ENCODE measurements at places on chromosomes 4 and X.

GRCh38 chrX:28576117-28576516 is 11.1 kb upstream of the IL1RAPL1 start:
- no peak for DNase-seq

DNA sequence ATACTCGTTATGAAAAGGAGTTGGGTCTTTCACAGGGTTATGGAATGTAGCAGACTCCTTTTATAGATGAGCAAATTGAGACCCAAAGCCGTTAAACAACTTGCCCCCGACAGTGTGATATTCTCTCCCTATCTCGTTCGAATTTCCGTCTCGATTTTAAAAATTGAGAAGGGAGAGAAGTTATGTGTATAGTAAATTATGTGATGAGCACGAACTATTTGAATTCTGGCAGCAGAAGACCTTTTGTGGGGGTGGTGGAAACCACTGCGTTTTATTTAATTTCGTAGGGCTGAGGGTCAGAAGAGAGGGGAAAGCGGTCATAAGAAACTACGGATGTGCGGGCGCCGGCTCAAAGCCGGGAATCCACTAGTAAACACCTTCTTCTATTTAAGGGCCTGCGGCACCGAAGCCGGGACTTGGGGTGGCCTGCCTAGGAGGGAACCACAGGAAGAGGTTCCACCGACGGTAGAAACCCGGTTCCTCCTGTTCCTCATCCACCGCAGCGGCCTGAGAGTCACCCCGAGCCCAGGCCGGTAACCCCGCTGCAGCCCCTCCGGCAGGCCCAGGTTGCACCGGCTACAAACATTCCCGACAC is 1.5 kb upstream of the DDX3X start:
- peak; percentile 44 for DNase-seq

- DNase-seq: no peak
Measured at GRCh38 chr4:70877556-70877955, 24.6 kb upstream of the MOB1B start.

DNA sequence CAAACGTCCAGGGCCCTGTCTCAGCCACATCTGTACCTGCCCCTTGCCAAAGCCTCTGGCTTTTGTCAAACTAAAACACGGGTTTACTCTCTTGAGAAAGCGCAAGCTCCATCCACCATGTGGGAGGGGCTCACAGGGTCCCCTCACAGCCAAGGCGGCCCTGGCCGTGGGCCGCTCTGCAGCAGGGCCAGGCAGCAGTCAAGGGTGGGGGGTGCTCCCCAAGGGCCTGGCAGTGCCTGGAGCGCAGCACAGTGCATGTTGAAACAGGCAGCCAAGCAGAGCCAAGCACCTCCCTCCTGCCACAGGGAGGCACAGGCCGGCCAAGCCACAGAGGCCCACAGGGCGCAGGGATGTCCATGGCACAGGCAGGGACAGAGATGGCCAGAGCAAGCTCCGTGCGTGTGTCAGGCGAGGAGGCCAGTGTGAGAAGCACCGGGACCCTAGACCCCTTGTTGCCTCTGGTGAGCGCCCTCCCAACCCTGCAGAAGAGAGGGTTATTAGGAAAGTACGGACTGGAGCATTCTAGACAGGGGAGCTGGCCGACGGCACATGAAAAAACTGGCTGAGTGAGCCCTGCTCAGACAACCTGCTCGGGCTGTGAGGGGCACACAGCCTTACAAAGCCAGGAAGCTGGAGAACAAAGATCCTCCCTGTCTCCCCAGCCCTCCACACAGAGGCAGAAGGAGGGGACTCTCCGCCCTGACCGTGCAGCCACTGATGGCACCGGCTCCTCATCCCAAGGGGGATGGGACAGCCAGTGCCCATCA is 39.0 kb downstream of the FAM53A start:
- no peak for DNase-seq

GRCh38 chr4:142567199-142567598 is 278.9 kb downstream of the INPP4B start:
- no peak for DNase-seq

DNA sequence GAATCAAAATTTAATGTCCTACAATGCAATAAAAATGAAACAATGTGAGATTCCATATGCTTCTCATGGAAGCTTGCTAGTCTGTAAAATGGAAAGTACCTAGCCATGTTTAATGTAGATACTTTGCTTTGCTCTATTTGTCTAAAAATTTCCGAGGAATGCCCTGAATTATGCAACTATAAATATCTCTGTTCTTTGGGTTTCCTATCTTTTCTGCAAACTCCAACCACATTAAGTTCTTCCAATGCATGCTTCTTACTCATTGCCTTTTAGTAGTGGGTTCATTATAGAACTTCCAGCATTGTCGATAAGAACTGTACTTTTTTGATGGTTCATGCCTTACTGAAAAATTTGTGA is 178.3 kb downstream of the RASL11B start:
- no peak for DNase-seq
